NCI-H82 (cell line): ENCODE measurements at places on chromosomes 3 and 15.
A peak's percentile ranks its signal among the peaks of the same experiment; 100 is the strongest.

DNA sequence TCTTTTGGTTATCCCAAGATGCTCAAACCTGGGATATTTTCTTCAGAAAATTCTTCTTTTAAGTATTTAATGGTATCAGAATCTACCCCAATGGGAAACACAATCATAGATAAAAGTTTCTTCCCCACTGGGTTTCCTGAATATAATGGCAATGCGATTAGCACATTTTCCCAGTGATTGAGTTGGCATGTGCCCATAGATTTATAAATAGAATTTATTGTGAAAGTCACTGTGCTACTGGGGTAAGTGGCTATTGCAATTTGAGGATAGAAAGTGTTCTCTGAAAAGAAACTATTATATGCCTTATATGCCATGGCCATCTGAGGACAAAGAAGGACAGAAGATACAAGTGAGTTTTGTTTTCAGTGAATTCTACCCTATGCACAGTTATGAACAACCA lies 99.0 kb upstream of the RBMS3 start:
- no peak for DNase-seq

GRCh38 chr15:26178640-26179220 lies 315.6 kb upstream of the ATP10A start:
- no peak for DNase-seq

- DNase-seq: peak; percentile 73
Observed at GRCh38 chr3:50436114-50436674, 67.2 kb downstream of the CACNA2D2 start.

GRCh38 chr3:78041486-78041885 lies 1001.6 kb downstream of the ROBO2 start:
- no peak for DNase-seq

- no peak for DNase-seq
Observed at GRCh38 chr3:31249545-31249944, 283.2 kb upstream of the STT3B start.

GRCh38 chr15:24966364-24967103 lies 11.7 kb downstream of the SNRPN start:
- DNase-seq: no peak

DNA sequence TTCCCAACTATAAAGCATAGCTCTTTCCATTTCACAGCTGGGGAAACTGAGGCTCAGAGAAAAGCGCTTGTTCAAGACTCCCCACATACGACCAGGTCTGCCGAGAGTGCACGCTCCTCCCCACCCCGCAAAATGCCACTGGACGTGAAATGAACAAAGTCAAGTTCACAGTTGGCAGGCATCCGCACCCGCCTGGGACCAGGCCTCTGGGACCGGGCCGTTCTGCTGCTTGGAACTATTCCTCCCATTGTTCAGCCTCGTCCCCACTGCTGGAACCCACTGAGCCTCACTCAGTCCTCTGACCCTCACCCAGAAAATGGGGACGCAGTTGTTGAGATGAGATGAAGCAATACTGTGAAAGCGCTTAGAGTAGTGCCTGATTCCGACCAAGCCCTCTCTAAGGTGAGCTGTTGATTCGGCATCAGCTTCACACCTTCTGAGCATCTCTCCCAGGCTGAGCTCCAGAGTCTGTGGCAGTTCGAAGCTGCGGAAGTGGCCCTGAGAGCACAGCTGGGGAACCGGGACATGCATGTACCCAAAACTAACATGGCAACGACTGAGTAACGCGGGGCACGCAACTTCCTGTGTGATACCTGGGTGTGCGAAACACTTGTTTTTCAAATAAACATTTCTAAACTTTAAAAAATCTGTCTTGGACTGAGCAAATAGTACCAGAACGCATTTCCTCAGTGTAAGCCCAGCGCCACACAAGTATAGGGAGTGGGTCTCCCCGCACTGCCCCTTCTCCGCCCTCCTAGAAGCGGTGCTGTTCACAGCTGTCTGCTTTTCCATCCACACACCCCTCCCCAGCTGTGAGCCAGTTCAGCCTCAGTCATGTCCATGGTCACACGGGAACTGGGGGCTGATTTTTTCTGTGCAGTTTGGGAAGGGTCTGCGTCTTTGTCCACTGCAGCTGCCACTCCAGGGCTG lies 93.4 kb downstream of the CHSY1 start:
- no peak for DNase-seq

GRCh38 chr3:23219117-23219516 lies 16.0 kb downstream of the UBE2E2 start:
- DNase-seq: no peak
